ENCODE measurements at places on chromosomes 16 and 17.
A peak's percentile ranks its signal among the peaks of the same experiment; 100 is the strongest.

- DNase-seq: no peak
Observed at GRCh38 chr17:42282478-42283080, 5.7 kb upstream of the STAT5A start.

DNA sequence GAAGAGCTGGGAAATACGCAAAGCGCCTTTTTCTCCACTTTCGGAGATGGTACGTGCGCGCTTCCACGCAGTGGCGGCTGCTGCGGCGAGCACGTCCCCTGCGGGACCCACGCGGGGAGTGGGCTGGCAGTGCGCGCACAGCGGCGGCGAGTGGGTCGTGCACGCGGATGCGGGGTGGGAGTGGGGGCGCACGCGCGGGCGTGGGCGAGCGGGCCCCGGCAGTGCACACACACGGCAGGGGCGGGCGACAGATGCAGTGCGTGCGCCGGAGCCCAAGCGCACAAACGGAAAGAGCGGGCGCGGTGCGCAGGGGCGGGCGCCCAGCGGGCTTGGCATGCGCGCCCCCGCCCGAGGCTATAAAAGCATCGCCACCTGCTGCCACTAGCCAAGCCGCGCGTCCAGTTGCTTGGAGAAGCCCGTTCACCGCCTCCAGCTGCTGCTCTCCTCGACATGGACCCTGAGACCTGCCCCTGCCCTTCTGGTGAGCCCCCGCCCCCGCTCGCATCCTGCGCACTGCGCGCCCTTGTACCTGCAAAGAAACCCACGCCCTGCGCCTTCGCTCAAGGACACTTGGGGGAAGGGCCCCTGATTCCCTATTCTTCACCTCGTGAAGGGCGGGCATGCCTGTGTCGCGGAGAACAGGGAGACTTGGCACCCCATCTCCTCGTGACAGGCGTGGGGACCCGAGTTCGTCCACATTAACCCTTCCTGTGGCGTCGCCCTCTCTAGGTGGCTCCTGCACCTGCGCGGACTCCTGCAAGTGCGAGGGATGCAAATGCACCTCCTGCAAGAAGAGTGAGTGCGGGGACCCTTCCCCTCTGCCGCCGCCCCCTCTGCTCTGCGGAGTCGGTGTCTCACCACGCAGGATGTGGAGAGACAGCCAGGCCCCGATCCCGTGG, at the start of gene MT3:
Gene MT3, plus strand, starts transcription at position 388 of the 899 bp plus-strand sequence. Its CDS starts 63 bp downstream, at position 451.
- DNase-seq: peak; percentile 60

GRCh38 chr16:84839956-84840355, 20.2 kb downstream of the CRISPLD2 start:
- DNase-seq: no peak

DNA sequence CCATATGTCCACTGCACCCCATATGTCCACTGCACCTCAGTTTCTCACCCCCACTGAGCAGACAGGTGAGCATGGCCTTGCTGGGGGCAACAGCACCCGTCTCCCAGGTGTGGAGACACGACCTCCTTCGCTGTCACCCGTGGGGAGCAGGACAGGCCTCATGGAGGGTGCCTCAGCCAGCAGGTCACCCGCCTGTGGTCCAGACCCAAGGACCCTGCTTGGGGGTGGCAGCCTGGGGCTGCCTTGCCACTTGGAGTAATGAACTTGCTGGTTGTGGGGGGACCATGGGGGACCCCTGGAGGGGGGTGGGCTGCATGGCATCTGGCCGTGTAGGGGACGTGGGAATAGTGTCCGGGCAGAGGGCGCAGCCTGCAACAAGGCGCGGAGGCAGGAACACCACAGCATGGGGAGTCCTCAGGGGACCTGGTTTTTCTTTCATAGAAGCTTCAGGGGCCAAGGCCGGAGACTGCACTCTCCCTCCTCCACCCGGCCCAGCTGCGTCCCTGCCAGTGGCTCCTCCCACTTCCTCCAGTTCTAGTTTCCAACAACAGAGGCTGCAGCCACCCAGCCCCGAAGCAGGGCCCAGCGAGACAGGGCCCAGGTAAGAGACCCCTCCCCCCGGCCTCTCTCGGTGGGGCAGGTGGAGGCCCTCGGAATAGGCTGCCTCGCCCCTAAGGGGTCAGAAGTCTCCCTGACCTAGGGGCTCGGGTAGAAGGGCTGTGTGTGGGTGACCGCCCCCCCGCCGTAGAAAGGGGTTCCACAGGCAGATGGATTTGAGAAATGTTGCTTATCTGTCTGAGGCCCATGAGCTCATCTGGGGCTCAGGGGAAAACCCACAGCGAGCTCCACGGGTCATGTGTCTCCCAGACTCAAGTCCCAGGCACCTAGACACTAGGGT, at the start of gene NHLRC4:
Gene NHLRC4, plus strand, starts transcription at position 531 of the 898 bp plus-strand sequence. CDS start 1,043 bp downstream, outside the sequence.
- peak; percentile 75 for DNase-seq

DNA sequence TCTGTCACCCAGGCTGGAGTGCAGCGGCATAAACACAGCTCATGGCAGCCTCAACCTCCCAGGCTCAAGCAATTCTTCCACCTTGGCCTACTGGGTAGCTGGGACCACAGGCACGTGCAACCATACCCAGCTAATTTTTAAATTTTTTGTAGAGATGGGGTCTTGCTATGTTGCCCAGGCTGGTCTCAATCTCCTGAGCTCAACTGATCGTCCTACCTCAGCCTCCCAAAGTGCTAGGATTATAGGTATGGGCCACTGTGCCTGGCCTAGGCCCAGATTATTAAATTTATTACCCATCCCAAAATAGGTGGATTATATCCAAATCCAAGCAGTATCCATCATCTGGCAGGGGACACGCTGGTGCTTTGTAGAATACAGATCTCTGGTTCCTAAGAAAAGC, 53.8 kb downstream of the METTL16 start:
- no peak for DNase-seq

GRCh38 chr16:11130978-11131665, 124.9 kb downstream of the SOCS1 start:
- DNase-seq: no peak

DNA sequence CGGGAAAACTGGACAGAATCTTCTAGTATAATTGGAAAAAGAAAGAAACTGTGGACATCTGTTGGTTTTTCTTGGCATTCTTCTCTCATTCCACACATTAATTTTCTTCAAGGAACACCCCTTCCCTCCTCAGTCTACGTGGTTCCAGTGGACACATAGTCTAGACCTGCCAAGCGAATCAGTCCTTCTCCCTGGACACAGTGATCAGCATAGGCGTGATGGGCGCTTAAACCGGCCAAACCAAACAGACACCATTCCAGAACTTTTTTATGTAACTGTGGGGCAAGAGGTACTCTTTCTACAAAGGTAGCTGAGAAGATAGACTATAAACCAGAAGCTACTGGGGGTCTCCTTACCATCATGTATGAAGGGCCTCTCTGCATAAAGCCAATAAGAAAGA, 121.8 kb upstream of the COX10 start:
- DNase-seq: no peak

DNA sequence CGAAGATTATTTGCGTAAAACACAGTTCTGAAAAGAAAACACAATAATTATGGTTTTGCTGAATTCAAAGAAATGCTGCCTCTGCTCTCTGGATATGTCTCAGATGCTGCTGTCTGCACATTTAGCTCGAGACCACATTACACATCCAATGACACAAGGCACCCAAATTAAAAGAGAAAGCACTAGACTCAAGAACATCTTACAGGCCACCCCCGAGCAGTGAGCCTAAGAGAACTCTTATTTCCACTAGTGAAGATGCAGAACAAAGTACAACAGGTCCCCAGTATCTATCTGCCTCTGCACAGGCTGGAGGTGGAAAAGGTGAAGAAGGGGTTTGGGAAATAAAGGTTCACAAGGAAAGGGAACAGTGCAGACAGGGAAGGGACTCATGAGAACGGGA, 33.5 kb downstream of the GRB2 start:
- no peak for DNase-seq

GRCh38 chr16:21197112-21197511, 14.3 kb downstream of the ZP2 start:
- peak; percentile 51 for DNase-seq

DNA sequence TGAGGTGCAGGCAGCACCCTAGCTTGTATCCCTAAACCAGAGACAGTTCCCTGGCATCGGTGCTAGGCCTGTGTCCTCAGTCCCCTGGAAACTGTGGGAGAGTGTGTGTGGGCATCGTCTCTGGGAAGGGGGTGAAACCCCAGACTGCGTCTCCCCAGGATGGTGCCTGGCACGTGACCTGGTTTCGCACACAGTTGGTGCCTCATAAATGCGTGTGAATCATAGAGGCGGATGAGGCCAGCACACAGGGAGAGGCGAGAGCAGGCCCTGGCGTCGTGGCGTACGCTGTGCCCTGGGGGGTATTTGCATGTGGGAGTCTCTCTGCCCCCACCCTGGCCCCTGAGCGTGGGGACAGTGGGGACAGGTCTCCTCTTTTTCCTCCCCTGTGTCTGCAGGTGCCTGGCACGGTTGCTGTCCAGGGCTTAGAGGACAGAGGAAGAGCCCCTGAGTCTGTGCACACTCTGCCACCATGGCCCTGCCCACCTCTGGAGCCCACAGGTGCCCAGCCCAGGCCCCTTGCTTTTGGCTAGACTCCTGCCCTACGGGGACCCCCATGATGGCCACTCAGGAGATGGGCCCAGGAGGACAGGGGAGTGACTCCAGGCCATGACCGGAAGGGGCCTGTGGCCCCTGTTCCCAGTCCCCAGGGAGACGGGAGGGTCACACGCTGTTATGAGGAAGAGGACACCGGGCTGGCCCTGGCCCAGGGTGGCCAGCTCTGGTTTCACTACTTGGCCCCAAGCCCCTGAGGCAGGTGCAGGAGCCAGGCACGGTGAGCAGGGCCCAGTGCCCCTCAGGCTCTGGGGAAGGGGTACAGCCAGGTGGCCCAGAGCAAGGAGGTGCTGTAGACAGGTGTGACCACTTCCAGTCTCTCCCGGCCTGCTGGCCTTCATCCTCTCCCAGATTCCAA, 1.3 kb upstream of the FSCN2 start:
- no peak for DNase-seq

GRCh38 chr16:11412175-11412904, 67.1 kb downstream of the RMI2 start:
- no peak for DNase-seq

DNA sequence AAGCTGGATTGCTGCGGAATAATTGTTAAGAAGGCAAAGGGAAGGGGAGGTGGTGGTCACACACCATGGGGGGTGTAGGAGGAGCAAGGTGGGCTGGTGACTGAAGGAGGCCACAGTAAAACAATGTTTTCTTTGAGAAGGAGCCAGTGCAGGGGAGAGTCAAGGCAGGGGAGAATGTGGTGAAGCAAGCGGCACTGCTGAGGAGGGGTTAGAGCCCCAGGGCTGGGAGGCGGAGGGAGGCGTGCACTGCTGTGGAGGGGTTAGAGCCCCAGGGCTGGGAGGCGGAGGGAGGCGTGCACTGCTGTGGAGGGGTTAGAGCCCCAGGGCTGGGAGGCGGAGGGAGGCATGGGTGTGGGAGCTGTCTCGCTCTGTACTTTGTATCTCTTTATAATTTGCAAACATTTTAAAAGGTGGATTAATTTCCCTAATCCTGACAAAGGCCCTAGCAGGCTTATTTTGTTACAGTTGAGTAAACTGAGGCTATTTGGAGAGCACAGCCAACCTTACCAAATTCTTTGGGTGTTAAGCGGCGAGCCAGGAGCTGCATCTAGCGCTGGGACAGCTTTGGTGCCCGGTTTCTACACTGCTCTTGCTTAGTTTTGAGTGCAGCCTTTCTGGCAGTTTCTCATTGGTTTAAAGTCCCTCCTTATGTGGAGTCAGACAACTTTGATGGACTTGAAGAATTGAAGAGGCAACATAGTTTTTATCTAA, 20.9 kb downstream of the RPTOR start:
- DNase-seq: no peak

DNA sequence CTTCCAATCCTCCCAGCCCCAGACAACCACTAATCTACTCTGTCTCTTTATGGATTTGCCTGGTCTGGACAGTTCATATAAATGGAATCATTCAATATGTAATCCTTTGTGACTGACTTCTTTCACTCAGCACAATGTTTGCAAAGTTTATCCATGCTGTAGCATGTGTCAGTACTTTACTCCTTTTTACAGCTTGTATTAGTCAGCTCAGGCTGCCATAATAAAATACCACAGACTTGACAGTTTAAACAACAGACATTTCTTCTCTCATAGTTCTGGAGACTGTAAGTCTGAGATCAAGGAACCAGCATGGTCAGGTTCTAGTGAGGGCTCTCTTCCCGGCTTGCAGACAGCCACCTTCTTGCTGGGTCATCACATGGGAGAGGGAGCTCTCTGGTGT, 41.3 kb downstream of the GPRC5B start:
- DNase-seq: no peak

GRCh38 chr17:4412933-4413831, 20.6 kb upstream of the SPNS3 start:
- DNase-seq: peak; percentile 95

DNA sequence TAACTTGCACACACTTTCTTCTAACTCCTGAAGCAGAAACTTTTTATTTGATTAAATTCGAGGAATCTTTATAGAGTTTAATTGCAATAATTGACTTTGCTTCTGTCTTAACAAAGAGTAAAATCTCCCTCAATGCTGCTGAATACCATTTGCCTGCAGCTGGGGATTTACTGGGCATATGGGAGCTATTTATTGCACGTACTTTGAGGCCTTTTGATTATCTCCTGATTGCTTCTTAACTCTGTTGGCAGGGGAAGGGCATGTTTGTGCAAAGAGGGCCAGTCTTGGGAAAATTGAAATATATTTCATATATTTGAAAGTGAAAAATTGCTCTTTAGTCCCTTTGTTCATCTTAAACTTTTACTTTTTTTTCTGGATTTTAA, 156.8 kb upstream of the CHMP6 start:
- no peak for DNase-seq

DNA sequence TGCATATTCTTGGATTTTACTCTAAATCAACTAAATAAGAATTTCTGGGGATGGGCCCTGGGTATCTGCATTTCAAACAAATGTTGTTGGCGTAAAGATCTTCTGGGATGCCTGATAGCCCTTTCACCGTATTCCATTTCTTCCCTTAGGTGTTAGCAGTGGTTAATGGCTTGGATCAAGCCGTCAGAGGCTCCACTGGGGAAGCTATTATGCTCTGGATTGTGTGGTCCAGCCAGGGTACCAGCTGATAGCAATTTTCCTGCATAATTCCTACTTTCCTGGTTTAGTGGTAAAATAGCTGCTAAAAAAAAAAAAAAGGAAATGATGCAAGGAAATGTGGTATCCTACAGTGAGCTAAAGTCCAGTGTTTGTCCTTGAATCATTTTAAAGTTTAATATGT, 365.1 kb downstream of the CDH8 start:
- DNase-seq: no peak

DNA sequence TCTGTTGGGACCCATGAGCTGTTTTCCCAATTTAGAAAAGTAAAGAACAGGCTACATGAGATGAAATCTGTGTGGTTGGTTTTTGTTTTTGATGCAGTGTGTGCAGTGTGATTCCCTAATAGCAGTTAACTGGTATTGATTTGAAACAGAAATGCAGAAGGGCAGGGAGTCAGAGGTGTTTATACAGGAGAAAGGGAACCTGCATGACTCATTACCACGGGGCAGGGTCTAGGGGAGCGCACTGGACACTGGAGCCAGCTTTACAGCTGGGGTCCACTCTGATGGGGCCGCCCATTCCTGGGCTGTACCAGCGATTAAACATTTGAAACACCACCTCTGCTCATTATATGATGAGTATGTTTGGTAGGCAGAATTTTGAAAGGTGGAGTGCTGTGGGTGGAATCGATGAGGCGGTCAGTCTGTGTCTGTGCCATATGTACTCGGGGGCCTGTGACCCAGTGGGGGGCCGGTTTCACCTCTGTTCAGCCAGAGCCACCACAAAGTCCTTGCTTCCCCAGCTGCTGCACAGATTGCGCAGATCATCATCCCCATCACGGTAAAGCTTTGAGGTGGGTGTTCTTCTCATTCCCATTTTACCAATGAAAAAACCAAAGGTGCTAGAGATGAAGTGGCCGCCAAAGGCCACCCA, 142.5 kb downstream of the CMIP start:
- no peak for DNase-seq

- no peak for DNase-seq
Observed at GRCh38 chr16:54107583-54108202, 178.9 kb downstream of the IRX3 start.

All from common myeloid progenitor, CD34-positive (primary cell).